Activated CD4-positive, CD25-positive, alpha-beta regulatory T cell treated with anti-CD3 and anti-CD28 coated beads, Interleukin-2, amount 50 U/mL, for 72 hours (primary cell): ENCODE measurements at places on chromosomes 6 and 20.

GRCh38 chr20:23915844-23916243 lies 36.3 kb upstream of the CST5 start:
- no peak for DNase-seq

GRCh38 chr6:158029668-158030230 lies 48.1 kb downstream of the SYNJ2 start:
- DNase-seq = no peak

- DNase-seq = no peak
These were observed 10.5 kb upstream of the SRXN1 start for GRCh38 chr20:663315-664090.

- DNase-seq = no peak
These were observed 28.8 kb upstream of the PLCG1 start for GRCh38 chr20:41108531-41108930.
